Right atrium auricular region (tissue), 2 donors: ENCODE measurements at places on chromosomes 4 and X. TPM values are rescaled to one million over a fixed set of nuclear protein-coding genes. Genes with fewer than 3 reads are reported as not detected.

DNA sequence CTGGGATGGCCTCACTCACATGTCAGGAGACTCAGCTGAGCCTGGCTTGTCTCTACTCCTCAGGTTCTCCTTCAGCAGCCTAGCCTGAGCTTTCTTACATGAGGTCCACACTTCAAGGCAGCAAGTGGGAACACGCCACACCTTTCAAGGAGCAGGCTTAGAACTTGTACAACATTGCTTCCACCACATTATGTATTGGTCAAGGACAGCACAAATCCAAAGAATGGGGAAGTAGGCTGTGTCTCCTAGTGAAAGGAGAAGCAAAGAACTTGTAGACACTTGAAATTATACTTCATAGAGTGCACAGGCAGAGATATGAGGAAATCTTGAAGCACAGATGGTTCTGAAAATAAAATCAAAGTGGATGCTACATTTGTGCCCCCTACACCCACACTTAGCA lies 120.9 kb upstream of the NOCT start:
- DNase-seq: no peak

DNA sequence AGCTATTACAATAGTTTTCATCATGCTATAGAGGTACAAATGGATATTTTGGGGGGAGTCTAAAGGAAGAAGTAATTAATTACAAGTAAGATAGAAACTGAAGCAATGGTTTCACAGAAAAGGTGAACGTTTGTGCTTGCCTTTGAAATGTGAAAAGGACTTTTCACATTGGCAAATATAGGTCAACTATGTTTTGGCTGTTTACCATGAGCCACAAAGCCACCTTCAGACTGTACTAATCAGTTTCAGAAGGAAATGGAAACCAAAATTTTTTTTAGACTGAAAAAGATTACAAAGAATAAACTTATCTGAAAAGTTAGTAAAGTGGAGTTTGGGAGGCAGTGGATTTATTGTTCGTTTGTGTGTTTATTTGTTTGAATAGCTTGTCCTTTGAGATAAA lies 32.1 kb downstream of the SYTL5 start:
- no peak for DNase-seq

DNA sequence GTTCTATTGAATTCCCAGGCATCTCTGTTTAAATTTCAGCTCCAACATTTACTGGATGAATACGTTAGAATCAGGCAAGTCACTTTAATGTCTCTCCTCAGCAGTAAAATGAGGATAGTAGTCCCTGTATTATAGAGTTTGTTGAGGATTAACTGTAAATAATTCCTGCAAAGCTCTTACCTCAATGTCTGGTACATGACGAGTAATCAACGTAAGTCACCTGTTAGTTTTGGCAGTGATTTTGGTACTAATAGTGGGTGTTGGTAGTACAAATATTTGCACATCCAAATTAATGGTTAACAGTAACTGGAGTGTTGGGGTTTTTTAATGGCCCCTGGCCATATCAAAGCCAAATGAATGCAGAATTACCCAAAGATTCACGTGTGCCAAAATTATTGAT lies 189.8 kb upstream of the GALNT7 start:
- no peak for DNase-seq

DNA sequence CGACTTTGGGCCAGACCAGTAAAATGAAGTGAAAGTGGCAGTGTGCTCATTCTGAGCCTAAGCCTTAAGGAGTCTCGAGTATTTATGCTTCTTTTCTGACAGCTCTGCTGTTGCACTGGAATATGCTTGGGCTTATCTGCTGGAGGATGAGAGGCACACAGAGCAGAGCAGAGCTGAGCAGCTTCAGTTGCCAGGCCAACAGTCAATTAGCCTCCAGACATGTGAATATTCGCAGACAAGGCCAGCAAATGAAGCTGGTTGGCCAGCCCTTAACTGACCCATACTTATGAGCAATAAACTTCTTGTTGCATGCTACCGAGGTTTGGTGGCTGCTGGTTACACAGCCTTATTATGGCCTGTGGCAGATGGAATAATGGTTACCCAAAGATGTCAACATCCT lies 203.0 kb upstream of the GEMIN8 start:
- DNase-seq: no peak

DNA sequence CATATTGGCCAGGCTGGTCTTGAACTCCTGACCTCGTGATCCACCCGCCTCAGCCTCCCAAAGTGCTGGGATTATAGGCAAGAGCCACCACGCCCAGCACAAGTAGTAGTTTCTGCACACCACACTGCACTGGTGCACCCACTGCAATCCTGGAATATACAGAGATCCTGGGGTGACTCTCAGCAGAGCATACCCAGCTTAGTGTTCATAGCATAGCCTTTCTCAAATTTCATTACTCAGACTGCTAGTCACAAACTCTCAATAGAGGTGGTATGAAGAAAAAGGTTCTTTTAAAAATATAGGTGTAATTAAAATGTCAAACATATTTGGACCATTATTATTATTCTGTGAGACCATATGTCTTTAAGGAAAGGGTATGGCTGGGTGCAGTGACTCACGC lies 6.2 kb upstream of the ARHGAP10 start:
- no peak for DNase-seq

DNA sequence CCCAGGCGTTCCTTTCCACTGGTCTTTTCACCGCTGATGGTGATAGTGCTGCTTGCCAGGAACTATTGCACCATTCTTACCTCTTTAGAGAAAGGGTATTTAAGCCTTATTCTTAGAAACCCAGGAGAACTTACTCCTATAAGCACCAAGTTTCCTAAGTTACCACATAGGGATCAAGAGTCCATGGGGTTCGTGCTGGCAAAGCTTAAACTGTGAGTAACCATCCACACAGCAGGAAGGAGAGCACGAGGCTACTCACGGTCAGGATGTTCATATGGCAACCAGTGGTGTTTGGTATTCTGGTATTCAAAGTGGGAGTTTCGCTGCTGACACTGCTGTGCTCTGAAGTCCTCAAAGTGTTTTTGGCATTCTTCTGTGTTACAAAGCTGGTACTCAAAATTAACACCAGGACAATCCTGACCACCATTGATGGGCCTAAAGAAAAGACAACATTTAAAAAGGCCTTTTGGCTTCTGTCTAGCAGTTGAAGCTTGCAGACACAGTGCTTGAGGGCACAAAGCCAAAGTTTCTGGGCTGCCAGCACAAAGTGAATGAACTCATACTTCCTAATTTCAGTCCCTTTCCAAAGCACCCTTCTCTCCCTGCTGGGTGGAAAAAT lies 256.9 kb downstream of the ADAMTS3 start:
- DNase-seq: peak; percentile 84

- DNase-seq: no peak
Measured at GRCh38 chr4:69689599-69689998, 36.6 kb upstream of the UGT2A1 start.

The BGN gene
- total RNA-seq: 141 TPM

The C4orf50 gene
- total RNA-seq: not detected

The CLDN34 gene
- not detected for total RNA-seq
